ENCODE measurements at places on chromosomes 5 and 9. TPM values are rescaled to one million over a fixed set of nuclear protein-coding genes. Genes with fewer than 3 reads are reported as not detected.

MEIKIN gene
- not detected for total RNA-seq

OR13J1 gene
- not detected for total RNA-seq

WDR31 gene
- 1.2 TPM for total RNA-seq

GDF9 gene
- total RNA-seq = 0.40 TPM

ADRB2 gene
- 1.4 TPM for total RNA-seq

JAKMIP2 gene
- 2.0 TPM for total RNA-seq

PALM2AKAP2 gene
- 25.9 TPM for total RNA-seq

RGP1 gene
- total RNA-seq = 11.4 TPM

RGMB gene
- 29.5 TPM for total RNA-seq

MARCHF3 gene
- 11.6 TPM for total RNA-seq

KIF20A gene
- total RNA-seq = 17.8 TPM

ORM2 gene
- not detected for total RNA-seq

FCN2 gene
- total RNA-seq = 0.18 TPM

TMEM232 gene
- 2.7 TPM for total RNA-seq

NUTM2F gene
- not detected for total RNA-seq

DNA sequence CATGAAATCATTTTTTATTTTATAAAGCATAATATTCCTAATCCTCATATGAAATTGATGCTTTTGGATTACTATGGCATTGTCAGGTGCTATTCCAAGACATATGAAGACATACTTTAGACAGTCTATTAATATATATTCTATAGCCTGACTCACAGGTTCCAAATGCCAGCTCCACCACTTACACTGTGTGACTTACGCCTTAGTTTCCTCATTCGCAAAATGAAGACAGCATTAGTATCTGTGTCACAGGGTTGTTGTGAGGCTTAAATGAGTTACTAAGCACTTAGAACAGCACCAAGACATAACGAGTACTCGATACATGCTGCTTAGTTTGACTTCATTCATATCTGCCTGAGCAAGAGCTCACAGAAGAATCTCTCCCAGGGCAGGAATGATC is 132.2 kb upstream of the PTGER4 start:
- DNase-seq = no peak
- H3K27ac ChIP-seq = no peak overlapping the region
- H3K4me1 ChIP-seq = no peaks in the 10 kb centered on the region

DNA sequence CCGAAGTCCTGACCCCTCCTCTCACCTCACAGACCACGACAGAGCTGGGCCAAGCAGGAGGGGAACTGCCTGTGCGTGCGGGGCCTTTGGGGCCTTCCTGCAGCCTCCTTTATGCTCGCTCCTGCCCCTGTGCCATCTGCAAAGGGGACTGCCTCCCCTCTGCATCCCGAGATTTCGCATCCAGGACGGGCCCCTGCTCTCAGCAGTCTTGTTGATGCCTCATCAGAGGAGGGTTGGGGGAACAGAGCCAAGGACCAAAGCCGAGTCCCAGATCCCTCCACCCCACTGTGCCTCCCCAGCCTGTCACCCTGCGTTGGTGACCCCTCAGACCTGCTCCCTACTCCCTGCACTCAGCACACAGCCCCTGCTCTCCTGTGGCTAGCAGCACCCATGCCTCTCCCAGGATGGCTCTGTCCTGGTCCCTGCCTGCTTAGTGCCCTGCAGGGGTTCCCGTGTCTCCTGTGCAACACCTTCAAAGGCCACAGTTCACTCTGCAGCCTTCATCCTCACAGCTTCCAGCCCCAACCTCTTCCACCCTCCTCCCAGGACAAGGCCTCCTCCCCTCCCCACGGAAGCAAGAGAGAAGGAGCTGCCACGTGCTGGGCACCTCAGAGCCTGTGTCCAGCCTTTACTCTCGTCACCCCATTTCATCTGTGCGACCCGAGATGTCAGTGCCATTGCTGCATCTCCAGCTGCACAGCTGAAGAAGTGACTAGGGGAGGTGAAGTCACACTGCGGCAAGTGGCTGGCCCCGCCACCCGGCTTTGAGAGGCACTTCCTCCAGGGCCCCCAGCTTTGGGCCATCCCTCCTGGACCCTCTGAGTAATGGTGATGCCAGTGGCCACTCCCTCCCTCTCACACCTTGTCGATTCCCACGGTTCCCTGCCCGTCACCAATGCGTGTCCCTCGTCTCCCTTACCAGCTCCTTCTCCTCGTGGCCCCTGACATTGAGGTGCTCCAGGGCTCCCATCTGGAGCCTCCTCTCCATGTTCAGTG is 62.6 kb upstream of the LRRTM2 start:
- DNase-seq = no peak
- no peaks in the 10 kb centered on the region for H3K27me3 ChIP-seq
- no peak overlapping the region for H3K4me3 ChIP-seq
- peaks cover 45% of the 10 kb centered on the region for H3K36me3 ChIP-seq
- H3K4me1 ChIP-seq = peaks cover 5% of the 10 kb centered on the region

DNA sequence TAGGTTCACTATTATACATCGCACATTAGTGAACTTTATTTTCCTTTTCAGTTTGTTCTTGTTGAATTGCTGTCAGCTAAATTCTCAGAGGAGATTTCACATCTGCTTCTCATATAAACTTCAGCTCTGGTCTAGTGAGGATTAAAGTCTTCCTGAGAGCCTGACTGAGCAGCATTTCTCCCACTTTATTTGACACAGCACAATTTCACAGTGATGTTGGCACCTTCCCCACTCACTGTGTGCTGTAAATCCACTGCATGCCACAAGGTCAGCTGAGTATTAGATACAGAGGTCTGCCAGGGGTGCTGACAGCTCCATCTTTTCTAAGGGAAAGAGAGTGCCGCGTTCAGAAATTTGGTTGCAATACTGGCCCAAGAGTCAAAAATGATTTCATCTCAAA is 567.4 kb downstream of the PRR16 start:
- no peak overlapping the region for H3K4me3 ChIP-seq
- no peaks in the 10 kb centered on the region for H3K4me1 ChIP-seq
- no peaks in the 10 kb centered on the region for H3K27me3 ChIP-seq
- peak; percentile 78 for DNase-seq
- no peaks in the 10 kb centered on the region for H3K36me3 ChIP-seq

- H3K27me3 ChIP-seq = no peaks in the 10 kb centered on the region
- H3K4me3 ChIP-seq = no peak overlapping the region
- H3K36me3 ChIP-seq = peaks cover 60% of the 10 kb centered on the region
- H3K27ac ChIP-seq = no peak overlapping the region
These were observed 113.4 kb upstream of the CACNA1B start for GRCh38 chr9:137764171-137764671.

GRCh38 chr5:178630951-178631350 is 4.1 kb upstream of the CLK4 start:
- H3K4me3 ChIP-seq = no peak overlapping the region
- peaks cover 6% of the 10 kb centered on the region for H3K4me1 ChIP-seq
- no peaks in the 10 kb centered on the region for H3K36me3 ChIP-seq
- no peak overlapping the region for H3K27ac ChIP-seq
- peaks cover 6% of the 10 kb centered on the region for H3K27me3 ChIP-seq

DNA sequence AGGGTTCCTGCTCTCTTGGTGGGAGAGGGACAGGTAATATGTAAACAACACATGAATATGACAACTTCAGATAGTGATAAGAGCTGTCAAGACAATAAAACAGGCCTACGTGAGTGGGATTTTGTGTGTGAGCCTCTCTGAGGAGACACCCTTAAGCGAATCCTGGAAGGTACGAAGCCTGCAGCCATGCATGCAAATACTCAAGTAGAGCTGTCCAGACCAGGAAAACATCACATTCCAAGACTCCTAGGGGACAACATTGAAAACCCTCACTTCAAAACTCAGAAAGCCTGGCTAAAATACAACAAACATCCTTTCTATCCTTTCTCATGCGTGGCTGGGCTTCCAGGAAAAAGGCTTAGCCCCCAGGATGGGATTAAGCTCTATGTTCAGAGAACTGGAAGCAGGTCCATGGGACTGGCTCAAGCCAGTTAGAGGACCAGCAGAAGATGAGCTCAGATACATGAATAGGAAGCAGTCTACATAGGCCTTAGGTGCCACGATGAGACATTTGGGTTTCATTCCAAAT is 124.8 kb upstream of the IQGAP2 start:
- no peaks in the 10 kb centered on the region for H3K36me3 ChIP-seq
- H3K27ac ChIP-seq = no peak overlapping the region
- peaks cover 5% of the 10 kb centered on the region for H3K4me1 ChIP-seq
- DNase-seq = peak; percentile 51

GRCh38 chr9:129036923-129037766 is 719 bp downstream of the MIGA2 start:
- H3K4me1 ChIP-seq = peaks cover 23% of the 10 kb centered on the region
- DNase-seq = no peak
- H3K27ac ChIP-seq = peak overlapping the region; percentile 20

- no peak overlapping the region for H3K27ac ChIP-seq
- no peaks in the 10 kb centered on the region for H3K27me3 ChIP-seq
- no peak overlapping the region for H3K4me3 ChIP-seq
- H3K4me1 ChIP-seq = no peaks in the 10 kb centered on the region
These were observed 612.6 kb downstream of the PSAT1 start for GRCh38 chr9:78909566-78909965.

- H3K4me1 ChIP-seq = peaks cover 55% of the 10 kb centered on the region
- H3K27me3 ChIP-seq = no peaks in the 10 kb centered on the region
- peak; percentile 81 for DNase-seq
- no peaks in the 10 kb centered on the region for H3K36me3 ChIP-seq
These were observed 33.0 kb downstream of the ERGIC1 start for GRCh38 chr5:172866802-172867748.

- no peak overlapping the region for H3K4me3 ChIP-seq
- H3K4me1 ChIP-seq = peaks cover 9% of the 10 kb centered on the region
- no peak overlapping the region for H3K27ac ChIP-seq
These were observed 8.6 kb downstream of the SUSD1 start for GRCh38 chr9:112166176-112167140.

- H3K27me3 ChIP-seq = no peaks in the 10 kb centered on the region
- no peaks in the 10 kb centered on the region for H3K36me3 ChIP-seq
- H3K4me3 ChIP-seq = no peak overlapping the region
- H3K4me1 ChIP-seq = no peaks in the 10 kb centered on the region
- no peak for DNase-seq
These were observed 816.1 kb upstream of the C9orf72 start for GRCh38 chr9:28389411-28389810.

GRCh38 chr5:31194468-31194813 is 955 bp downstream of the CDH6 start:
- peaks cover 10% of the 10 kb centered on the region for H3K4me1 ChIP-seq
- no peak overlapping the region for H3K27ac ChIP-seq

GRCh38 chr5:159027504-159027903 is 72.2 kb downstream of the EBF1 start:
- H3K4me1 ChIP-seq = peaks cover 7% of the 10 kb centered on the region
- no peaks in the 10 kb centered on the region for H3K36me3 ChIP-seq
- H3K4me3 ChIP-seq = no peak overlapping the region
- no peak overlapping the region for H3K27ac ChIP-seq
- no peak for DNase-seq

- H3K4me3 ChIP-seq = peak overlapping the region; percentile 42
- H3K27ac ChIP-seq = peak overlapping the region; percentile 16
- no peaks in the 10 kb centered on the region for H3K36me3 ChIP-seq
- H3K27me3 ChIP-seq = no peaks in the 10 kb centered on the region
- H3K4me1 ChIP-seq = peaks cover 3% of the 10 kb centered on the region
These were observed 141.9 kb downstream of the PBX3 start for GRCh38 chr9:125889112-125889475.

DNA sequence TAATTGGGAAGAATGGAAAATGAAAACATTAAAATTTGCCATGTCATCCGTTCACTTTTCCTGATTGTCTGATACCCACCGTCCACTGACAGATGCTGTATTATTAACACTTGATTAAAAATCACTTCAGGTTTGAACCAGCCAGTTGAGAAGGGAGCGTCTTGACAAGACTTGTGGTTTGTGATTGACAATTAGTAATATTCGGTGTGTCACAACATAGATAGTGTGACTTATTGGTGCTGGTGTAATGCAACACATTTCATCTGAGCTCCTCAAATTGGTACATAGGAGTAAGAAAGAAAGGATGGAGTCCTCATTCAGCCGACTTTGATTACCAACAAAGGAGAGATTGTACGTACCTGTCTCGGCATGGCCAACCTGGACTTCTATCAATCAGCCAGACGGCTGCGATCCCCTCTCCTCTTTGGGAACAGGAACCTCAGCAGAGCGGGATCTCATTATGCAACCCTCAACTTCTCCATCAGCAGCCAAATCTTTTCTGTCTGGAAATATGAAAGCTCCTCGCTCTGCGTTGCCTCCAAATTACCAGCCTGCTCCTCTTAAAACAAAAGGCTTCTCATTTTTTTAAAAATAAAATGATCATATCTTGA is 211.7 kb upstream of the MVB12B start:
- no peaks in the 10 kb centered on the region for H3K4me1 ChIP-seq
- no peak for DNase-seq
- H3K4me3 ChIP-seq = no peak overlapping the region
- H3K27me3 ChIP-seq = peaks cover 15% of the 10 kb centered on the region

- DNase-seq = no peak
- H3K36me3 ChIP-seq = no peaks in the 10 kb centered on the region
- peaks cover 2% of the 10 kb centered on the region for H3K27me3 ChIP-seq
- H3K4me3 ChIP-seq = no peak overlapping the region
These were observed 2.5 kb upstream of the TENT4A start for GRCh38 chr5:6710551-6711318.

- DNase-seq = no peak
- no peaks in the 10 kb centered on the region for H3K4me1 ChIP-seq
- H3K27ac ChIP-seq = no peak overlapping the region
- H3K4me3 ChIP-seq = no peak overlapping the region
- no peaks in the 10 kb centered on the region for H3K36me3 ChIP-seq
These were observed 100.1 kb upstream of the PRSS3 start for GRCh38 chr9:33695299-33695698.

DNA sequence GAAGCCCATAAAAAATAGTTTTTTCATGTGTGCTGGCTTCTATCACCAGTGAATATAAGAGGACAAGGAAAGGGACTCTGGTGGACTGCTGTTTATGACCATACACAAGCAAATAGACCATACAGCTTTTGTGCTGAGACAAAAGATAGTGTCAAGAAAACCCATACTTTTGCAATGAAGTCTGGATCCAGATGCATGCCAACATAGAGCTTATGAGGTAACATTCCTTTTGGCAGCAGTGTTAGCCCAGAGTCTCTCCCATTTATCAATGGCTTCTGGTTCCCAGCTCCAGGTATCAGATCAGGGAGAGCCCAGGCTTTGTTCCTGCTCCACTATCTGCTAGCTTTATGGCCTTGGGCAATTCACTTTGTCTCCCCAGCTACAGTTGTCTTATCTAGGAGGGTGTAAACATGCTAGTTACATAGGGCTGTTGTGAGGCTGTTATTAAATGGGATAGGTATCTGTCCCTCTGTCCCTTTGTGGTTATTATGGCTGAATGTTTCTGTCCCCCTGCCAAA is 55.6 kb downstream of the CCDC192 start:
- H3K4me3 ChIP-seq = no peak overlapping the region
- no peak for DNase-seq
- H3K27me3 ChIP-seq = no peaks in the 10 kb centered on the region
- H3K27ac ChIP-seq = no peak overlapping the region
- H3K36me3 ChIP-seq = no peaks in the 10 kb centered on the region

- peaks cover 5% of the 10 kb centered on the region for H3K4me1 ChIP-seq
- no peak overlapping the region for H3K27ac ChIP-seq
- peak; percentile 10 for DNase-seq
- no peaks in the 10 kb centered on the region for H3K27me3 ChIP-seq
- no peaks in the 10 kb centered on the region for H3K36me3 ChIP-seq
- no peak overlapping the region for H3K4me3 ChIP-seq
These were observed 19.6 kb upstream of the RNF20 start for GRCh38 chr9:101514071-101514470.
